ENCODE measurements at places on chromosomes 13 and 19. TPM values are rescaled to one million over a fixed set of nuclear protein-coding genes. Genes with fewer than 3 reads are reported as not detected.

- H3K27ac ChIP-seq: no peak overlapping the region
- H3K36me3 ChIP-seq: peaks cover 36% of the 10 kb centered on the region
- no peak for DNase-seq
- H3K4me3 ChIP-seq: no peak overlapping the region
- H3K27me3 ChIP-seq: no peaks in the 10 kb centered on the region
Observed at GRCh38 chr13:20000062-20000552, 41.6 kb downstream of the ZMYM2 start.

GRCh38 chr13:43271152-43271551 lies 247.8 kb downstream of the DNAJC15 start:
- no peak overlapping the region for H3K27ac ChIP-seq
- peaks cover 2% of the 10 kb centered on the region for H3K4me1 ChIP-seq
- H3K4me3 ChIP-seq: no peak overlapping the region

GRCh38 chr19:35313587-35313986 lies 15.4 kb upstream of the CD22 start:
- no peak for DNase-seq
- no peak overlapping the region for H3K4me3 ChIP-seq
- no peak overlapping the region for H3K27ac ChIP-seq
- peaks cover 9% of the 10 kb centered on the region for H3K27me3 ChIP-seq
- peaks cover 2% of the 10 kb centered on the region for H3K4me1 ChIP-seq

DNA sequence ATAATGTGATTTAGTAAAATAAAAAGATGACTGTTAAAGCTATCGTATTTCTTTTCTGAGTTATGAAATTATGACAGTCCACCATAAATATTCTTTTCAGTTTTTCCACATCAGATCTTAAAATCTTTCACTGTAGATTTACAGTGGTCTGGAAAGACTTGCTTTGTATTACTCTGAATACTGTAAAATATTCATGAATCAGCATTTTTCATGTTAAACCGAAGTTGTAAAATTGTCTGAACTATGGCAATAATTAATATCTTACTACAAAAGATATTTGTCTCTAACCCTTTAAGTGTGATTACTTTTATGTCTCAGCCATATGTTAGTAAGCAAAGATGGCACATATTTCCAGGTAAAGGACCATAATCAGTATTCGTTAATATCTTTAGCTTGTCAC lies 1397.2 kb upstream of the PCDH9 start:
- H3K4me3 ChIP-seq: no peak overlapping the region
- H3K36me3 ChIP-seq: no peaks in the 10 kb centered on the region
- no peaks in the 10 kb centered on the region for H3K4me1 ChIP-seq
- H3K27ac ChIP-seq: no peak overlapping the region
- DNase-seq: no peak
- H3K27me3 ChIP-seq: no peaks in the 10 kb centered on the region

DNA sequence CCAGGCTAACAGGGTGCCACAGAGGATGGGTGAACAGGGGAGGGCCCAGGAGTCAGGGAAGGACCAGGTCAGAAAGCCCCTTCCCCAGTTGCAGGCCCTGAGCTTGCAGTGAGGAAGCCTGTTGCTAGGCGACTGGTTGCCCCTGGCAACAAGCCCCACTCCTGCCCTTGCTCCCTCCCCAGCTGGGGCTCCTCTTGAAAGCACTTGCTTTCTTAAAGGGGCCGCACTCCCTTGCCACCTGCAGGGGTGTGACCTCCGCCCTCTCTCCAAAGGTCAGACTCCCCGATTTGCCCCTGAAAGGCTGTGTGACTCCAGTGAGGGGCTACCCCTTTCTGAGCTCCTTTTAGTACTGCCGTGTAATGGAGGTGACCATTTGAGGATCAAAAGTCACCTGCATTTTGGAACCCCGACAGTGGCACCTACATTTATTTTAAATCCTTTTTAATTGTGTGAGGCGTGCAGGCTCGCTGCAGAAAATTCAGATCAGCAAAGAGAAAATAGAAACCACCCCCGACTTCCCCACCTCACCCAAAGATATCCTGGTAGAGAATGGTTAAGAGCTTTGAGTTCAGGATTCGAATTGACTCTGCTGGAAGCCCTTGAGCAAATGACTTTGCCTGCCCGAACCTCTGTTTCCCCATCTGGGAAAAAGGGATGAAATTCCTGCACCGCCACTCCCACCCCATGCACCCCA lies 4.8 kb downstream of the FCHO1 start:
- H3K36me3 ChIP-seq: peaks cover 45% of the 10 kb centered on the region
- peak; percentile 70 for DNase-seq
- peak overlapping the region; percentile 72 for H3K27ac ChIP-seq
- no peaks in the 10 kb centered on the region for H3K27me3 ChIP-seq
- H3K4me1 ChIP-seq: peaks cover 40% of the 10 kb centered on the region
- H3K4me3 ChIP-seq: no peak overlapping the region

The IRF3 gene
- total RNA-seq: 159 TPM

The SLC25A41 gene
- total RNA-seq: 0.52 TPM

GRCh38 chr13:59780058-59780457 lies 383.7 kb downstream of the DIAPH3 start:
- no peak for DNase-seq
- H3K36me3 ChIP-seq: peaks cover 1% of the 10 kb centered on the region
- H3K27me3 ChIP-seq: no peaks in the 10 kb centered on the region
- peaks cover 2% of the 10 kb centered on the region for H3K4me1 ChIP-seq
- no peak overlapping the region for H3K27ac ChIP-seq
- H3K4me3 ChIP-seq: no peak overlapping the region

- no peak overlapping the region for H3K27ac ChIP-seq
- no peaks in the 10 kb centered on the region for H3K36me3 ChIP-seq
- H3K4me3 ChIP-seq: no peak overlapping the region
- H3K4me1 ChIP-seq: no peaks in the 10 kb centered on the region
- DNase-seq: no peak
Observed at GRCh38 chr19:48060381-48060780, 16.5 kb upstream of the CABP5 start.

- peaks cover 75% of the 10 kb centered on the region for H3K27me3 ChIP-seq
- H3K4me3 ChIP-seq: no peak overlapping the region
- peaks cover 8% of the 10 kb centered on the region for H3K4me1 ChIP-seq
- H3K36me3 ChIP-seq: no peaks in the 10 kb centered on the region
Observed at GRCh38 chr19:46496304-46496703, 637 bp upstream of the PNMA8B start.

- no peak overlapping the region for H3K27ac ChIP-seq
- no peaks in the 10 kb centered on the region for H3K27me3 ChIP-seq
- no peak overlapping the region for H3K4me3 ChIP-seq
- no peaks in the 10 kb centered on the region for H3K4me1 ChIP-seq
- no peak for DNase-seq
Observed at GRCh38 chr13:112711528-112712265, 21.9 kb downstream of the ATP11A start.

DNA sequence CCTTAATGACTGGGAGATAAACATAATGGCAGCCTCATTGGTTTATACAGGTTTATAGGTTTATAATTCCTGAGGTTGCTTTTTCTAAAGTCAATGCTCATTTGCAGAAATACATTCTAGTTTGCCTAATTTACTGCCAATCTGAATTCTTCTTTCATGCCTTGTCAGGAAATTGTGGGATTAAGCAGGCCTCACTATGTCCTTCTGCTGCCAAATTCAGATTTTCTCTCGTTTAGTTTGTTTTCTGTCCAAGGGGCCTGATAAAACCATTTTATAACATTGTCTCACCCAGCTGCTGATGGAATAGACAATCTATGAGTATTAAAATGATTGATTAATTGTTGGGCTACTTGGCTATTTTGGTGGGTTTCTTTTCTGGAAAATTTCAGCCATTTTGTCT lies 42.4 kb upstream of the OBI1 start:
- peaks cover 3% of the 10 kb centered on the region for H3K27me3 ChIP-seq
- H3K27ac ChIP-seq: no peak overlapping the region
- no peaks in the 10 kb centered on the region for H3K36me3 ChIP-seq
- H3K4me3 ChIP-seq: no peak overlapping the region
- no peak for DNase-seq

The SLITRK5 gene
- not detected for total RNA-seq

DNA sequence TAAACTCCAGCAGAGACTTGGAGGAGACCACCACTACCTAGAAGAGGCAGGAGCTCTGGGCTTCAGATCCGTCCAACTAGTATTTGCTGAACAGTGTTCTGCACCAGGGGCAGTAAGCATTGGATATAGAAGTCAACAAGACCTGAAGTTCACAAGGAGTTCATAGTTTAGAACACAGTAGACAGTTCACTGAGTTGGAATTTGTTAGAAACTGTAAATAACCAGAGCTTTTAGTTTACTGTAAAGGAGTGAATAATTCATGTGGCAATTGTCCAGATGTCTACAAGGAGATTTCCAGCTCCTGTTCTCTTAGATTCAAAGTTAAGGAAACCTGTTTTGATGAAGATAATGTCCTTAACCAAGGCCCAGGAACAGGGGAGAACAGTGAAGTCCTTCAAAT lies 128.9 kb downstream of the COG6 start:
- H3K27ac ChIP-seq: no peak overlapping the region
- peaks cover 2% of the 10 kb centered on the region for H3K36me3 ChIP-seq
- peaks cover 9% of the 10 kb centered on the region for H3K4me1 ChIP-seq
- DNase-seq: no peak

The HS6ST3 gene
- total RNA-seq: not detected
